GM13977 (cell line): ENCODE measurements at places on chromosomes 5 and 9.

DNA sequence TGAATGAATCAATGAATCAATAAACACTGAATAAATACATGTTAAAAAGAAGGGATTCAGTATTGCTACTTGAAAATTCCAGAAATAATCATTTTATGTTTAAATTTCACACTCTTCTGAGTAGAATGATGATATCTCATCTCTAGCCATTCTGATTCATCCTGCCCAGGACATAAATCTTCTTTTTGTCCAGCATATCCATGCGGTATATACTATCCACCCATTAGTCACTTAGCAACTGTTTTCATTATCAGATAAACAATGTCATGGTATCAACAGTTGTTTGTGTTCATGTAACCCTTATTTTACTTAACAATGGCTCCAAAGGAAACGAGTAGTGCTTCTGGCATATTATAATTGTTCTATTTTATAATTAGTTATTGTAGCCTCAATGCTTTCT is 432.4 kb upstream of the SMC2 start:
- DNase-seq = no peak

- DNase-seq = peak; percentile 38
Measured at GRCh38 chr5:31771500-31771899, 132.6 kb downstream of the PDZD2 start.

DNA sequence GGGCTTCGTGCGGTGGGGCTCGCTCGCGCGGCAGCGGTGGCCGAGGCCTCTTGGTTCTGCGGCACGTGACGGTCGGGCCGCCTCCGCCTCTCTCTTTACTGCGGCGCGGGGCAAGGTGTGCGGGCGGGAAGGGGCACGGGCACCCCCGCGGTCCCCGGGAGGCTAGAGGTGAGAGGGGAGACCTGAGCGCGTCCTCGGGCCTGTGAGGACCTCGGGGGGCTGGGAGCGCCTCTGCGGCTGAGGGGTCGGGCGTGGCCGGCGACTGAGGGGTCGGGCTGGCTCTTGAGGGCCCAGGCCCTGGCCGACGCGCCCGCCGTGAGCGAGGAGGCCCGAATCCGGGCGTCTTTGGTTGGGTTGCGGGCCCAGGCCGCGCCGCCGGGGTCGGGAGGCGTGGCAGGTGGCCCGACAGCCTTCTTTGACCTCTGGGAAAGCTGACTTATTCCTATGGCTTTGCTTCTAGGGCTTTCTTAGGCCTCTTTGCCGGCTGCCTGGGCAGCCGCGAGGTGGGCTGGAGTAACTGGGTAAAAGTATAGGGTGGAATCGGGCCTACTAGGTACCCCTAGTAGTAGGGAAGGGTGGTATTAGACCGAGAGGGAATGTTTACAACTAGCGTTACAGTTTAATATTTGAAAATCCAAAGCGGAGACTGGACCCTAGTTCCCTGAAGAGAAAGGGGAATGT is at the start of gene CANX:
TSS of gene CANX (plus strand) at position 33 of the 681 bp plus-strand sequence. CDS start 6,715 bp downstream, outside the sequence.
- no peak for DNase-seq

DNA sequence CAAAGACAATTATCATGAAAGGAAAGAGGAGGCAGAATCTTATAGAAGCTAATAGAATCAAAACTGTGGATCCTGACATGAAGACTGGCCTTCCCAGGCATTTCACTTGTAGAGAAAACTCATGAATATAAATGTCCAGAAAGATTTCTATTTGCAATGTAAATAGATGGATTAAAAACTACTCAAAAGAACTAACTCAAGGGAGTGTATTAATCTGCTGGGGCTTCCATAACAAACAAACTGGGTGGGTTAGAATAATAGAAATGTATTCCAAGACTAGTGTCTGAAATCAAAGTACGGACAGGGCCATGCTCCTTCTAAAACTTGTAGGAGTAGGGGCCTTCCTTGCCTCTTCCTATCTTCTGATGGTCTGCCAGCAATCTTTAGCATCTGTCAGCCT is 267.4 kb downstream of the ADAMTSL1 start:
- DNase-seq = no peak

DNA sequence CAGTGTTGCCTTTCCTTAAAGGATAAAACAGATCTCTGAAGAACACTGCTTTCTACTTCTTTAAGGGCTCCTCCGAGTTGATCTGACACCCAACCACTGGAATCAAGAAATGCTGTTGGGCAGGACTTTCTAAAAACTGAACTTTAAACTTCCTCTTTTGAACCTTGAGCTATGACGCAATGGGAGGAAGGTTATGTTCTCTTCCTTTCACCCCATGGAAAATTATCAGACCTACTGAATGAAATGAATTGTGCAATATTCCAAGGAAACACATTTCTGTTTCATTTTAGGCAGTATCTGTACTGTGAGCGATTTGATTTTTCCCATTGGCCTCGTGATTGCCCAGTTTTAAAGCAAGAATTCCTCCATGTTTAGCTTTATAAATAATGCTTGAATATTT is 206.0 kb upstream of the PRR16 start:
- no peak for DNase-seq

GRCh38 chr5:85143138-85143537 is 758.5 kb upstream of the EDIL3 start:
- DNase-seq = no peak

DNA sequence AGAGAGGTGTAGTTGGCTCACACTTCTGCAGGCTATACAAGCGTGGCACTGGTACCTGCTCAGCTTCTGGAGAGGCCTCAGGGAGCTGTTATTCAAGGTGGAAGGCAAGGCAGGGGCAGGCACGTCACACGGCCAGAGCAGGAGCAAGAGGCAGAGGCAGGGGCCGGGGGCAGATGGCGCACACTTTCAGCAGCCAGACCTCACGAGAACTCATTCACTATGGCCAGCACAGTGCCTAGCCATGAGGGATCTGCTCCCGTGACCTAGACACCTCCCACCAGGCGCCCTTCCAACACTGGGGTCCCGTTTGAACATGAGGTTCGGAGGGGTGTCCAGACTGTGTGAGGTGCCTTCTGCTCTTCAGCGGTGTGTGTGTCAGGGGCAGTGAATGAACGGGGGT is 71.0 kb upstream of the FCN1 start:
- DNase-seq = no peak

DNA sequence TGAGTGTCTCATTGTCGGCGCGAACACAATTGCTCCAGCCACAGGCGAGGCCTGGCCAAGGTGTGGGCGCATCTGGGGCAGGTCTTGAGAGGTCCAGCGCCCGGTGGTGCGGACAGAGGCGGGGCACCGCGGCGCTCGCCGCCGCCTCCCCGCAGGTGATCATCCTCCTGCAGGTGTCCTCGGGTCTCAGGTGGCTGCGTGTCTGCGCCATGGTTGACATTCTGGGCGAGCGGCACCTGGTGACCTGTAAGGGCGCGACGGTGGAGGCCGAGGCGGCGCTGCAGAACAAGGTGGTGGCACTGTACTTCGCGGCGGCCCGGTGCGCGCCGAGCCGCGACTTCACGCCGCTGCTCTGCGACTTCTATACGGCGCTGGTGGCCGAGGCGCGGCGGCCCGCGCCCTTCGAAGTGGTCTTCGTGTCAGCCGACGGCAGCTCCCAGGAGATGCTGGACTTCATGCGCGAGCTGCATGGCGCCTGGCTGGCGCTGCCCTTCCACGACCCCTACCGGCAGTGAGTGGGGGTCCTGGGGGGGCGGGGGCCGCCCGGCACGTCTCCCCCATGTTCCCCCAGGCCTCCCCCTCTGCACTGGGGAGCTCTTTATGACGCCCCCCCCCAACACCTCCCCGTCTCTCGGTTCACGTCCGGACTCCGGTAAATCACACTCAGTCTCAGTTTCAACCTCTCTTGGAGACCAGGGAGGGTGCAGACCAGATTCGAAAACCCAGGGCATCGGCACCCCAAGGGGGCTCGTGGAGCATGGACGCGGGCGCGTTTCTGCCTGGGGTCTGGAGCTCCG is 446 bp downstream of the NXNL2 start:
- no peak for DNase-seq

DNA sequence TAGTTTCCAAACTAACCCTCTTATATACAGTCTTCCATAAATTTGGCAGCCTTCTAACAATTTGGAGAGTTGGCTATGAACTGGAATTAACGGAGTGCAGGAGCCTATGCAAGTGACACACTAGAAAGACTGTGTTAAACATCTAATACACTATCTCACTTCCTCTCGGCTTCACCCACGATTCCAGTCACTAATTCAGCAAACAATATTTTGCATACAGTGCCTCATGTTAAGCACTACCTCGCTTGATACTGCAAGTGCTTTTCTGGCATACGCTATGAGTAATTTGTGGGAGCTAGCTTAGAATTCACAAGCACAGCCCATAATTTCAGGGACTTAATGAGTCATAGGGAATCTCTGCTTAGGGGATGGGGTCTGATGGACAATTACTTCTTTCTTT is 102.5 kb downstream of the ST8SIA4 start:
- DNase-seq = no peak

GRCh38 chr5:155193029-155193428 is 179.5 kb downstream of the KIF4B start:
- DNase-seq = no peak
